ENCODE measurements at places on chromosomes 4 and X.

DNA sequence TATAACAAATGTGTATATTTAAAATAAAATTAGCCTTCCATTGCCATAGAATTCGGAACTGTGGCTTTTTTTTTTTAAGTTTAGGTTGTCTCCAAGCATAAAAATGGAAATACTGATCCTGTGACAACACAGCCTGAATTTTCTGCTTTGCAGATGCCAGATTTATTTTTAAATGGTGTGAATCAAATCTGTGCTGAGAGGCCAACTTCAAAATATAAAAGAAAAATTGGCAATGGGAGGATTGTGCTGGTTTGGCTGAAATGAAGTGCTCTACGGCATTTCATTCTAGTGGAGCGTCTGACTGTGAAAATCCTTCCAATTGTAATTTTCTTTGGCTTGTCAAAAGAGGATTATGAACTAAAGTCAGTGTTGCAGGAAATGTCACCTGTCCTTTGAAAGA, 580.3 kb upstream of the ZFP42 start:
- DNase-seq = no peak

GRCh38 chrX:139811942-139812629, 104.1 kb upstream of the MCF2 start:
- no peak for DNase-seq

GRCh38 chr4:104064646-104065577, 345.1 kb upstream of the TACR3 start:
- DNase-seq = peak; percentile 44

GRCh38 chr4:39337841-39338240, 28.3 kb downstream of the RFC1 start:
- no peak for DNase-seq

GRCh38 chr4:165922747-165923146, 49.7 kb downstream of the TLL1 start:
- DNase-seq = no peak

GRCh38 chr4:120083152-120083551, 16.5 kb upstream of the MAD2L1 start:
- DNase-seq = no peak

DNA sequence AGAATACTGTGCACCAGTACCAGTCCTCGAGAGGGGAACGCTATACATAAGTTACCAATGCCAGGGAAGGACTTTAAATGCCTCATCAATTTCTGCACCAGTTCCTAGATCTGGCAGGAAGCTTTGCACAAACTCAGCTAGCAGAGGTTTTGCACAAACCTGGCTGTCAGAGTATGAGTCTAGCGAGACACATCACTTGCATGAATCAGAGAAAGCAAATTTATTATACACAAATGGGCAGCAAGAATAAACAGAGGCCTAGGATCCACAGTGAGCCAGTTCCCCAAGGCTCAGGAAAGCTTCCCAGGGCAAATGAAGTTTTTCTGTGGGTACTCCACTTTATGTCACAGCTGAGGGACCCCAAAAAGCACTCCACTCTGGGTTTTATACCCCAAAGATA, 523.5 kb downstream of the CFAP47 start:
- no peak for DNase-seq

DNA sequence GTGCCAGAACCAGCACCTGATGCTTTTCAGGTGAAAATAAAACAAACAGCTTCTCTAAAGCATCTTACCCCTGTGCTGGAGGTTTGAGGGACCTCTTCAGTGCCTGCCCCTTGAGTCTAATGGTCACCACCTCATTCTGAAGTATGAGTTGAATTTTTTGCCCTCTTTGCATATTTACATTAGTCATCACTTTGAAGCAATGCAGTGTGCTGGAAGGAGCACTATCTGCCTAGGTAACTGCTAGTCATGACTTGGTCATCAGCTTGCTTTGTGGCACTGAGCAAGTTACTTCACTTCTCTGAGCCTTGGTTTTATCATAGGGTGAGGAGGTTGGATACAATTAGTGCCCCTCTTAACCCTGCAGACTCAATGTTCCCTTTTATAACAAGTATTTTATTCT, 44.9 kb downstream of the SPATA18 start:
- no peak for DNase-seq

GRCh38 chr4:106365613-106366012, 3.0 kb downstream of the GIMD1 start:
- no peak for DNase-seq

DNA sequence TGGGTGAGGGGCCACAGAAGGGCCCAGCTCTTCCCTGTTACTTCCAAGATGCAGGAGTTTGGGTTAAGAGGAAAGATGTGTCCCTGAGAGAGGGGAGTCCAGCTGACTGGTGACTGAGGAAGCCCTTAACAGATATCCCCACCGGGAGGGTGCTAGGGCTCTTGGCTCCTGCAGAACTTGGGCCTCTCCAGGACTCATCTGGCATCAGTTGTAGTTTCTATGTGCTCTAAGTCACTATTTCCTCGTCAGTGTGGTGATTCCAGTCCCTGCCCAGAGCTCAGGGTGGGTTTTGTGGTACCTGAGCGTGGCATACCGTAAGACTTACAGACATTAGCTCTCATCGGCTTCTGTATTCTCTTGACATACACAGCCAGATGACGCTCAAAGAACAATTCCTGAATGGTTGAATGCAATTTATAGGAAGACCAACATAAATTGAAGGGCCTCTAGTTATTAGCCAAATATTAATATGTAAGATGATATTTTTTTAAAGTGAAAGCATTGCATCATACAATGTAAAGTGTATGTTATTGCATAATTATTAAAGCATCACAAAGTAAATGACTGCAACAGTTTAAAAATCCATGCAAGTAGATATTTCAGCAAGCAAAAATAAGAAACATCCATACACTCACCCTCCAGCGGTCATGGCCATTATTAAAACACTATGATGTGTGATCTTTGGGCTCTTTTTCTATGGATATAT, 195.5 kb downstream of the PTTG2 start:
- DNase-seq = no peak

DNA sequence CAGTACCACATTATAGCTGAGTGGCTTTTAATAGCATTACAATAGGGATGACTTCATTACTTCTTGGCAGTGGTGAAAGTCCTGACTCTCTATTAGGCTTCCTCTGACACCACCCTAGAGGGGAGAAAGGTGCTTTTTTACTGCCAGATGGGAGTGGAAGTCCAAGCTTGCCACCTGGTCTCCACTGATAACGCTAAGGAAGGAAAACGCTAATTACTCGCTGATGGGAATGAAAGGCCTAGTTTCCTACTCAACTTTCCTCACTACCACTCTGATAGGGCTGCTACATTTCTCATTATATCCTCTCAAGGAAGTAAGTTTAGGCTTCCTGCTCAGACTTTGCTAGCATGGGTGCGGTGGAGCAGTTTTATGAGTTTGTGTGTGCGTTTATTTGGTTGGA, 62.3 kb upstream of the PAGE3 start:
- no peak for DNase-seq

GRCh38 chr4:147371661-147372060, 109.2 kb upstream of the EDNRA start:
- no peak for DNase-seq

- DNase-seq = no peak
These were observed 101.5 kb upstream of the UGT8 start for GRCh38 chr4:114497116-114497515.

- DNase-seq = no peak
These were observed 147.7 kb upstream of the GYPA start for GRCh38 chr4:144288011-144288903.

DNA sequence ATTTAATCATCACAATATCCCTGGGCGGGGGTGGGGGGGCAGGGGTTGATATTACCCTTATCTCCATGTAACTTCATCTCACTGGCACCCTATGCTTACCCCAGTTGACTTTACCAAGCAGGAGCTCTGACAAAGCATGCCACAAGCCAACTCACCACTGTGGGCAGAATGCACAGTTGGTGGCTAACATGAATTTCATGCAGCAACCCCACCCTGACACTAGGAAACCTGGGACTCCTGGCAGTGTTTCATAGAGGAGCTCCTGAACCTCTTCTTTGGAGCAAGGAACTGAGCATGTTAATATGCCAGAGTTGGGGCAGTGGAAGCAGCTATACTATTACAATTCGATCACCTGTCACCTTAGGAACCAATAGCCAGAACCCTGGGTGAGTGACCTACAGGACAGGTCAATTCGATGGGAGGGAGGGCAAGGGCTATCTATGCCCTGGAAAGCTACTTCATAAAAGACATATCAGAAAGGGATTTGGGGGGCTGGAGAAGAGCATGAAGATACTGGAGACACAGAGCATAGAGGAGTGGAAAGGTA, 97.2 kb upstream of the ACSL4 start:
- DNase-seq = no peak

- no peak for DNase-seq
These were observed 463.1 kb downstream of the PCDH7 start for GRCh38 chr4:31183256-31183655.

DNA sequence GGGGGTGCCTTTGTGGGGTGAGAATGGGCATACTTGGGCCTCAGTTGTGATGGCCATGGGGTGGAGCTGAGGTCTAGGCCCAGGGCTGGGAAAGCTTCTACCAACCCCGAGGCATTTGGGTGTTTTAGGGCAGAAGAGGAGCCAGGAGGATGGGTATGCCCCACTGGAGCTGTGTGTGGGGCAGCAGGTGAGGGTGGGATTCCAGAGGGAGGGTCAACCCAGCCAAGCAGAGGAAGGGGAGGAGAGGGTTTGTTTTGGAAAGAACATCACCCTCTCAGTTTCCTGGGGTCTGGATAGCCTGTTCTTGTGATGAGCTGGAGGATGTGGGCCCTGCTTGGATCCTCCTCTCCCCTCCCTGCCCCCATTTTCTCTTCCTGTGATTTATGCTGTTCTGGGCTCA, 620 bp downstream of the IL9R start:
- no peak for DNase-seq

- DNase-seq = no peak
These were observed 5.2 kb downstream of the DDX3X start for GRCh38 chrX:41339148-41339547.
